ENCODE measurements at places on chromosomes 16 and 17.

- DNase-seq: no peak
These were observed 36.9 kb downstream of the SLC47A1 start for GRCh38 chr17:19570544-19571062.

GRCh38 chr16:79121906-79122305 lies 478.6 kb downstream of the MAF start:
- no peak for DNase-seq

DNA sequence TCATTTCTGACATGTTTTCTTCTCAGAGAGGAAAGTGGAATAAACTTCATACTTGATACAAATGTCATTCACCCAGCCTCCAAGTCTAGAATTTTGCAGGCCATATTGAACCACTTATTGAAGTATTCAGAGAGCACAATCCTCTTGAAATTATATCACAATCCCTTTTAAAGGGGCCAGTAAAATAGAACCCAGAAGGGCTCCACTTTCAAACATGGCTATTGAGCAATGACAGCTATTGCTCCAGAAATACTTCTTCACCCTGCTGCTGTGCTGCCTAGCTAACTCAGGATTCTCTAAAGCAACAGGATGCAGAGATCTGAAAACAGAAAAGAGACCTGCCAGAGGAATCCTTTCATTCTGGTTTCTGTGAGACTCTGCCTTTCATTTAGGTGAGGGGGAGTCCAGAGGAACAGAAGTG lies 275.0 kb upstream of the CDH5 start:
- DNase-seq: no peak

- peak; percentile 85 for DNase-seq
These were observed 7.9 kb downstream of the ENGASE start for GRCh38 chr17:79082311-79083190.

Data from spleen (tissue), 13 donors.